CD4-positive, alpha-beta T cell (primary cell): ENCODE measurements at places on chromosomes 5 and 9. TPM values are rescaled to one million over a fixed set of nuclear protein-coding genes. Genes with fewer than 3 reads are reported as not detected.

ANXA1 gene
- 317 TPM for total RNA-seq

TAF11L12 gene
- not detected for total RNA-seq

DNA sequence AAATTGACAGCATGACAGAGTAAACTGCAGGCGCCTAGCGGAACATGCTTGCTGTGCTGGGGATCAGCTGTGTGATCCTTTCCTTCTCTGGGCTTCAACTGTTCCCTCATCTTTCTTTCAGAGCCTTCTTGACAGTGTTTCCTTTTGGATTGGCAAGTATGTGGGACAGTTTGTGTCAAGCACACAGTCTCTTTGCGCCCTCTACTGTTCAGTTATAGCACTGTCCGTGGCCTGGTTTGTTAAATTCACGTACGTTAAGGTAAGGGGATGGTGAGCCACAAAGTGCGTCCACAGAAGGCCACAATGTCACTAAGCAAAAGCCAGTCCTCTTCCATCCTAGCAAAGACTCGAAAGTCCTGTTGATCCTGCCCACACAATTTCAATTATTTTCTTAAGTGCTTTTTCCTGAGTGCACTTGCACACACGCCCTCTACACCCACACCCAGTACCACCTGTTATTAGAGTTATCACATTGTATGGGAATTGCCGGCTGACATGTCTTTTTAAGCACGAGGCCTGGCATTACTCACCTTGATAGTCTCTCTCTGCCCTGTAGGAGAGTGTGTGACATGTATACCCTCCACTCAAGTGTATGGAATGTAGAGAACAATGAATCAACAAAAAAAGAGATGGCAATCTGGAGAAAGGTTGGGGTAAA lies 22.5 kb upstream of the PTPN3 start:
- no peak for DNase-seq

DNA sequence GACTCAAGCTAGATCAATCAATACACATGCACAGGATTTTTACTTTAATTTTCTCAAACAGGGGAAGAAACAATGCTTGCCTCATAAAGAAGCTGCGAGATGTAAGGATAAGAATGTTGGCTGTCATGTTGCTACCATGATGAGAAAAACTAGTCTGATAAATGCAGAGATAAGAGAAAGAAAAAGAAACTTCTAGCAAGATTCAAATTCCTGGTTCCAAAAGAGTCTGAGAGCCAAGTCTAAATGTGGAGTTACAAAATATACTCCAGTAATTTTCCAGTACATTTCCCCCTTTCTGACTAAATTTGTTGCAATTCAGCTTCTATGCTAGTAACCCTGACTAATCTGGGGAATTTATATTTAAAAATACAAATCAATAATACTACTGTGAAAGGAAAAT lies 10.4 kb upstream of the ANXA1 start:
- DNase-seq = no peak

- DNase-seq = no peak
These were observed 82.2 kb downstream of the PRELID2 start for GRCh38 chr5:145752947-145753346.
